Esophagus mucosa (tissue), 1 donor: ENCODE measurements at places on chromosomes 3 and 15. TPM values are rescaled to one million over a fixed set of nuclear protein-coding genes. Genes with fewer than 3 reads are reported as not detected.

CCR8 gene
- 0.16 TPM for total RNA-seq

SPINK8 gene
- total RNA-seq, result 1.6 TPM

EOGT gene
- total RNA-seq, result 19.6 TPM

MUSTN1 gene
- 0.40 TPM for total RNA-seq

SLC12A8 gene
- 7.7 TPM for total RNA-seq

IGF1R gene
- 21.2 TPM for total RNA-seq

SH3BP5 gene
- 9.3 TPM for total RNA-seq

AADACL2 gene
- total RNA-seq, result not detected

CPLX3 gene
- total RNA-seq, result not detected

GABRB3 gene
- 0.52 TPM for total RNA-seq

INSYN1 gene
- 5.1 TPM for total RNA-seq

SHC4 gene
- not detected for total RNA-seq

MOBP gene
- total RNA-seq, result not detected

SLC6A20 gene
- 0.16 TPM for total RNA-seq

CPEB1 gene
- total RNA-seq, result 0.12 TPM

FBXW12 gene
- not detected for total RNA-seq

GOLGA6A gene
- 0.08 TPM for total RNA-seq

MRPL46 gene
- total RNA-seq, result 31.1 TPM

IL17RE gene
- total RNA-seq, result 12.9 TPM

DLG1 gene
- 113 TPM for total RNA-seq

MGLL gene
- total RNA-seq, result 135 TPM

ACOX2 gene
- 14.3 TPM for total RNA-seq

PLSCR4 gene
- total RNA-seq, result 8.8 TPM

ADGRG7 gene
- total RNA-seq, result not detected

AADAC gene
- 0.44 TPM for total RNA-seq

DAZL gene
- not detected for total RNA-seq

EPHB1 gene
- total RNA-seq, result 0.40 TPM

NR1I2 gene
- total RNA-seq, result not detected

GCNT3 gene
- total RNA-seq, result 11.4 TPM

TMEM115 gene
- total RNA-seq, result 19.3 TPM
